Chondrocyte (in vitro differentiated cells): ENCODE measurements at places on chromosomes 2 and 18. TPM values are rescaled to one million over a fixed set of nuclear protein-coding genes. Genes with fewer than 3 reads are reported as not detected.

CROCC2 gene
- total RNA-seq, result not detected in 3 replicates

MALL gene
- total RNA-seq, result 0.60 to 0.85 TPM (median 0.82 TPM) in 3 replicates

DNA sequence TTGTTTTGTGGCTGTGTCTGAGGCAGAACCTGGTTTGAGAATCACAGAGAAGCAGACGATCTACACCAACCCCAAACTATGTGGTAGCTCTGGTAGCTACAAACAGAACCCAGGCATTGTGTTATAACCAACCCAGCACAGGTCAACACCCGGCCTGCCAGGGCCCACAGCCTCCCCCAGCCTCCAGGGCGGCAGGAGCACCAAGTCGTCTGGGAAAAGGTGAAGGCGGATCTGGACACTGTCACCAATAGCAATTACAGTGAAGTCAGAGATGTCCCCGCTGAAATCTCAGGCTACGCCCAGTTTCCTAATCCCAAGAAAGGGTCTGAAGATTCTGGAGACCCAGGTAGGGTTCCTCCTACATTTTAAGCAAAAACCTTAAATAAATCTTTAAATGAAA, 3.6 kb downstream of the HJURP start:
- H3K27ac ChIP-seq, result no peak overlapping the region
- H3K4me3 ChIP-seq, result no peak overlapping the region
- peak; percentile 24 for DNase-seq
- H3K36me3 ChIP-seq, result peaks cover 4% of the 10 kb centered on the region
- no peaks in the 10 kb centered on the region for H3K27me3 ChIP-seq
- H3K4me1 ChIP-seq, result peaks cover 37% of the 10 kb centered on the region

DNA sequence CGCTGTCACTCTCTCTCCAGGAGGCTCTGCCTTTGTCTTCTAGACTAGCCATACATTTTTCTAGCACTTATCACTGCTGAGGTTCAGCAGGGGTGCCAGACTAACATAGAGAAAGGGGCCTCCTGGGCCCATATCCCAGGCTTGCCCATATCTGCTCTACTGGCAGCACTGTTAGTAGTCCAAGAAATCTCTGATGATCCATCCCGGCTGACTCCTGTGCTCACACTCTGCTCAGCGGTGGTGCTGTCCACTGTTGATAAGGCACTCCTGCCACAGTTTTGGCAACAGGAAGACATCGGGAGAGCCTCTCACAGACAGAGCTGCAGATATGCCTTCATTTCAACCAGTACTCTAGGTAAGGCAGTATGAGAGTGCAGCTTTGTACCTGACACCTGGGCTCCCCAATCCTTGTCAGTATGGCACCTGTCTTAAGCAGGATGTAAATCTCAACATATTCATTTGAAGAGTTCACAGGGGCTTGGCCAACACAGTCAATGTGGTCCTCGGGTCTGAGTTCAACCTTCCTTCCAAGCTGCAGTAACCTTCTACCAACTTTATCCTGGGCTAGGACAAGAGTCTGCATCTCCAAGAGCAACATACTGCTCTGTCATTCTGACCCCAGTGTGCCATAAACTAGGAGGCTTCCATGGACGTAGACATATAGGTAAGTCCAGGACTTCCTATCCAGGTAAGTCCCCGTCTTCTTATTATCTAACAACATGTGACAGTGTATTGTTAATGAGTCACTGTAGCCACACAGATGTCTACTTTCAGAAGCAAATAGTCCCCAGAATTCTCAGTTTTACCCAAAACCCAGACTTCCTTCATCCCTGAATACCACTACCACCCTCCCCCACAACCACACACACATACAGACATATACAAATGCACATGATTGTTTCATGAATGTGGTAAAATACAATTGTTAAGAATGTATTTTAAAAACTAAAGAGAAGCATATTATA, 16.2 kb downstream of the KLF7 start:
- no peak overlapping the region for H3K4me3 ChIP-seq
- peaks cover 19% of the 10 kb centered on the region for H3K36me3 ChIP-seq
- peak overlapping the region; percentile 77 for H3K27ac ChIP-seq
- H3K27me3 ChIP-seq, result no peaks in the 10 kb centered on the region

GRCh38 chr2:38668779-38669479, 3.0 kb downstream of the GALM start:
- H3K27me3 ChIP-seq, result no peaks in the 10 kb centered on the region
- H3K4me1 ChIP-seq, result peaks cover 25% of the 10 kb centered on the region
- H3K27ac ChIP-seq, result no peak overlapping the region
- H3K4me3 ChIP-seq, result no peak overlapping the region

- peaks cover 3% of the 10 kb centered on the region for H3K36me3 ChIP-seq
- DNase-seq, result no peak
- H3K4me1 ChIP-seq, result peaks cover 19% of the 10 kb centered on the region
- H3K27me3 ChIP-seq, result no peaks in the 10 kb centered on the region
- H3K4me3 ChIP-seq, result no peak overlapping the region
These were observed 278.3 kb downstream of the PTGR3 start for GRCh38 chr18:74930616-74931015.

PPIG gene
- 34.6 to 44.3 TPM (median 34.8 TPM) in 3 replicates for total RNA-seq

GRCh38 chr2:41736105-41736567, 311.7 kb upstream of the PKDCC start:
- H3K4me1 ChIP-seq, result no peaks in the 10 kb centered on the region
- H3K27ac ChIP-seq, result no peak overlapping the region
- H3K4me3 ChIP-seq, result no peak overlapping the region
- no peaks in the 10 kb centered on the region for H3K36me3 ChIP-seq

GRCh38 chr2:60958800-60959199, 58.7 kb upstream of the PEX13 start:
- H3K4me1 ChIP-seq, result peaks cover 18% of the 10 kb centered on the region
- DNase-seq, result no peak
- peak overlapping the region; percentile 62 for H3K27ac ChIP-seq
- no peaks in the 10 kb centered on the region for H3K27me3 ChIP-seq
- peaks cover 3% of the 10 kb centered on the region for H3K36me3 ChIP-seq

POTEI gene
- total RNA-seq, result 0.07 to 1.2 TPM (median 1.0 TPM) in 3 replicates

DNA sequence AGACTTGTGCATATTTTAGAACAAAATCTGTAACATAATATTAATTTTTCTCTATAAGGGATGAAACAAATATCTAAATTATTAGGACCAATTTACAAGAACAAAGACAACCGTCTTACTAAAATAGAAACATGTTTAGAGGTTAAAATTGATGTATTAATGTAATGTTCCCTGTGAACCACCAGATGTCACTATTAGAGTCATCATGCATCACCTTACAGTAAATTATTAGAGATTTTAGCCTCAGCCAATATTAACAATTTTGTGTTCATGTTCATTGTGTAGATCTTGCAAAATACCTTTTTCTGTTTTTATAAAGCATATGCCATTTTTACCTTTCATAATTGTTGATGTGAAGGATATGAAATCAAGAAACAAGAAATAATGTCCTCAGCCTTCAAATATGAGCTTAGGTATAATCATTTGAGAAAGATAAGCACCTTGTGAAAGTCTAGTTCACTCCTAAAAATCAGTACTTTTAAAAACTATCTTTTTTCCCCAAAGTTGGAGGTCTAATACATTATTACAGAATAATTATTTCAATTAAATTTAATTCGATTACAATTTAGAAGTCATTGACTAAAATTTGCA, 344.3 kb upstream of the KCNH7 start:
- no peak overlapping the region for H3K4me3 ChIP-seq
- H3K27ac ChIP-seq, result no peak overlapping the region
- H3K36me3 ChIP-seq, result no peaks in the 10 kb centered on the region

DNA sequence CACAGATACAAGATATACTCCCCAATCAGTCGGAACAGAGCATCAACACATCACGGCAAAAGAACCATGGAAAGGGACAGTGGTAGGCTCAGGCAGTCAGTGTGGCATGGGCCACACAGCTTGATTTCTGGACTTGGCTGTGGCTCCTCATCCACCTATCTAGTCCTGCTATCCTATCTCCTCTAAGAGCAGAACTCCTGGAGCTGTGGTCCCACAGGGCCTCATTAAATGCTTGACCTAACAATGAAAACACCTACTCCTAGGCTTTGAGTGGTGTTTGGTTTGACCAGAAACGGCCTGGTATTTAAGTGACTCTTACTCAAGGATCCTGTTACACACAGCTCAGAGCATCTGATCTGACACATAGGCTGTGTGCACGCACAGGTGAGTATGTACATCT, 33.6 kb upstream of the SMAD2 start:
- no peak overlapping the region for H3K4me3 ChIP-seq
- no peak overlapping the region for H3K27ac ChIP-seq
- peaks cover 15% of the 10 kb centered on the region for H3K4me1 ChIP-seq
- H3K27me3 ChIP-seq, result no peaks in the 10 kb centered on the region

- no peaks in the 10 kb centered on the region for H3K4me1 ChIP-seq
- no peaks in the 10 kb centered on the region for H3K27me3 ChIP-seq
- H3K36me3 ChIP-seq, result no peaks in the 10 kb centered on the region
- H3K27ac ChIP-seq, result no peak overlapping the region
- no peak for DNase-seq
These were observed 123.2 kb downstream of the OLA1 start for GRCh38 chr2:174125090-174125489.

CRYBA2 gene
- not detected in 3 replicates for total RNA-seq

RNF149 gene
- 26.2 to 28.3 TPM (median 26.8 TPM) in 3 replicates for total RNA-seq

- no peaks in the 10 kb centered on the region for H3K36me3 ChIP-seq
- H3K4me1 ChIP-seq, result no peaks in the 10 kb centered on the region
- DNase-seq, result peak; percentile 61
- no peak overlapping the region for H3K4me3 ChIP-seq
These were observed 13.7 kb downstream of the COLEC11 start for GRCh38 chr2:3608373-3609278.

DNA sequence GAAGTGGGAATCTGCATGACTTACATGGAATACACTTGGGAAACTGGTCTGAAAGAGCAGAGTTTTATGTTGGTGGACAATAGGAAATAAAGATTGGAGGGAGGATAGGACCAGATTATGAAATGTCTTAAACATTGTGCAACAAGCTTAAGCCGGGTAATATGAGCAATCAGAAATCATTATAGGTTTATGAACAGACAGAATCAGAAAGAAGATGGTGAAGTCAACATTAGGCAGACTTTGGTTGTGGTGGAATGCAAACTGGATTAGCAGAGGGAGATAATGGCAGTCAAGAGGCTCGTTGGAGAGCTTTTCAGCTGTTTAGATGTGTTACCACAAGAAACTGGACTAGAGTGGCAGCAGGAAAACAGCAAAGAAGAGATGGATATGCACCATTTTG, 43.5 kb downstream of the CRIM1 start:
- DNase-seq, result no peak
- no peak overlapping the region for H3K27ac ChIP-seq
- H3K27me3 ChIP-seq, result no peaks in the 10 kb centered on the region
- no peaks in the 10 kb centered on the region for H3K4me1 ChIP-seq

DNA sequence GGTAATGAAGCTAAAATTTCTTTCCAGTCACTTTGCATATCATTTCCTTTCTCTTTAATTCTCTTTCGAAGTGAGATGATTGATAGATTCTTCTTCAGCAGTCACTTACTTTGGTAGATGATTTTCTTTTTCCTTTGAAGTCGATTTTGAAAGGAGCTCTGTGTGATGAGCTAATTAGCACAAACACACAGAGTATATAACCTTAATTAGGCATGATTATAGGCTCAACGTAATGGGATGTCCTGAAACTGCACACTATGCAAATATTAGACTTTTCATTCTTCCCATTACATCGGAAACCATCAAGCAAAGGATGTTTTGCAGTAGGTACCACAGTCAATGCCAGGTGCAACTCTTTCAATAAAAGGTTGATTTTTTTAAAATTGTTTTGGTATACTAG, 6.4 kb upstream of the CTLA4 start:
- H3K27me3 ChIP-seq, result peaks cover 4% of the 10 kb centered on the region
- peaks cover 13% of the 10 kb centered on the region for H3K4me1 ChIP-seq
- H3K4me3 ChIP-seq, result no peak overlapping the region
- no peak overlapping the region for H3K27ac ChIP-seq

GIGYF2 gene
- total RNA-seq, result 45.4 to 60.4 TPM (median 45.6 TPM) in 3 replicates

MAP3K2 gene
- total RNA-seq, result 77.3 to 88.1 TPM (median 79.5 TPM) in 3 replicates

GALNT3 gene
- total RNA-seq, result 4.1 to 4.4 TPM (median 4.2 TPM) in 3 replicates

DOCK10 gene
- 14.3 to 22.9 TPM (median 18.5 TPM) in 3 replicates for total RNA-seq

DNA sequence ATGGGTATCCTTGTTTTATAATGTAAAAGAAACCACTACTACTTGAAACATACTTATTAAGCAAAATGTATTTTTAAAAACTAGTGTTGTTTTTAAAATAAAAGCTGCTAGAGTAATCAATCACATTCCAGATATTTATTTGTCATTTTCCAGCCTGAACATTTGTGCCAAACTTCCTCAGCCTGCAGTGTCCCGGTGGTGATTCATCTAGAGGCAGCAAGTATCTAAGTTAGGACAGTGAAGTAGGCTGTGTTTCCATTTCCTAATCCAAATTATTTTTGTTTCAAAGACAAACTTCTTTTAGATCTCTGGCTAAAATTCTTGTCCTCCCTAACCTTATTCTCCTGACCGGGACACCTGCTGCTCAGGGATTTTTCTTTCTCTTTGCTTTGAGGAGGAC, 12.8 kb upstream of the GCG start:
- no peak overlapping the region for H3K4me3 ChIP-seq
- peaks cover 15% of the 10 kb centered on the region for H3K36me3 ChIP-seq
- no peaks in the 10 kb centered on the region for H3K27me3 ChIP-seq
- peaks cover 13% of the 10 kb centered on the region for H3K4me1 ChIP-seq

CCDC85A gene
- total RNA-seq, result 0.51 to 5.0 TPM (median 0.70 TPM) in 3 replicates

ZNF804A gene
- total RNA-seq, result not detected in 3 replicates

DNA sequence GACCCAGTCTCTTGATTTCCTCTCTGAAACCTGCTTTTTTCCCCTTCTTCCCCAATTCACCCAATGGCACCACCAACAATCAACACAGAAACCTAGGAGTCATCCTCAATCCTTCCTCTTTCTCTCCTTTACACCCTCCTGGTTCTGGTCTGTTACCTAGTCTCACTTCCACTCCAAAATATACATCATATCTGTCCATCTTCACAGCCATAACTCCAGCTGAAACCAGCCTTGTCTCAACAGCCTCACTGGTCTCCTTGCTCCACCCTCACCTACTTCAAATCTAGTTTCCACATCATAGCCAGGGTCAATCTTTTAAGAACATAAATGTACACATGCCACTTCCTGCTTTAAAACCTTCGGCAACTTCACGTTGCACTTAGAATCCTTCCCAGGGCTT, 11.8 kb upstream of the TWSG1 start:
- peaks cover 7% of the 10 kb centered on the region for H3K4me1 ChIP-seq
- no peak for DNase-seq
- no peak overlapping the region for H3K27ac ChIP-seq

GRCh38 chr2:86249579-86250391, 50.5 kb downstream of the MRPL35 start:
- H3K36me3 ChIP-seq, result no peaks in the 10 kb centered on the region
- no peak for DNase-seq

- peak overlapping the region; percentile 86 for H3K4me3 ChIP-seq
- no peak for DNase-seq
- H3K27ac ChIP-seq, result peak overlapping the region; percentile 46
- peaks cover 38% of the 10 kb centered on the region for H3K4me1 ChIP-seq
- H3K27me3 ChIP-seq, result no peaks in the 10 kb centered on the region
- no peaks in the 10 kb centered on the region for H3K36me3 ChIP-seq
These were observed 714 bp downstream of the RPIA start for GRCh38 chr2:88692187-88692586.

DNA sequence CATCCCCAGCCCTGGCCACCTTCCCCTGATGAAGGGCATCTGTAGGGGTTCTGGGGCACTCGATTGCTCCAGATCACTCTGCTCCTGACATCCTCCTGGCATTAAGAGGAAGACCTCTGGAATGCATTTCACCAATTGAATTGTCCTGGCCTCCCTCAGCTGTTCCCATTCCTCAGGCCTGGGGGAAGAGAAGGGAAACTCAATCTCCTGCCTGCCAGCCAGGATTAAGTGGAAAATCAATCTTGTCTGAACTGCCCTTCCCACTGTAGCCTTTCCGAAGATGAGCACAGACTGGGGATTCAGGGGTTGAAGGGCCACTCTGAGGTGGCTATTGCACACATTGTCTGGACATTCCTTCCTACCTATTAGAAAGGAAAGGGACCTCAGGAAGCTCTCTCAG, 99.8 kb downstream of the ALK start:
- H3K4me3 ChIP-seq, result no peak overlapping the region
- H3K36me3 ChIP-seq, result no peaks in the 10 kb centered on the region
- no peak overlapping the region for H3K27ac ChIP-seq
- no peak for DNase-seq
- no peaks in the 10 kb centered on the region for H3K4me1 ChIP-seq
- H3K27me3 ChIP-seq, result peaks cover 13% of the 10 kb centered on the region

PFN4 gene
- total RNA-seq, result 1.3 to 1.4 TPM (median 1.3 TPM) in 3 replicates
